Hematopoietic multipotent progenitor cell treated with erythropoietin and hydrocortisone succinate and interleukin-3 and kit ligand, for 8 days (in vitro differentiated cells): ENCODE measurements at places on chromosomes 2 and 18.

DNA sequence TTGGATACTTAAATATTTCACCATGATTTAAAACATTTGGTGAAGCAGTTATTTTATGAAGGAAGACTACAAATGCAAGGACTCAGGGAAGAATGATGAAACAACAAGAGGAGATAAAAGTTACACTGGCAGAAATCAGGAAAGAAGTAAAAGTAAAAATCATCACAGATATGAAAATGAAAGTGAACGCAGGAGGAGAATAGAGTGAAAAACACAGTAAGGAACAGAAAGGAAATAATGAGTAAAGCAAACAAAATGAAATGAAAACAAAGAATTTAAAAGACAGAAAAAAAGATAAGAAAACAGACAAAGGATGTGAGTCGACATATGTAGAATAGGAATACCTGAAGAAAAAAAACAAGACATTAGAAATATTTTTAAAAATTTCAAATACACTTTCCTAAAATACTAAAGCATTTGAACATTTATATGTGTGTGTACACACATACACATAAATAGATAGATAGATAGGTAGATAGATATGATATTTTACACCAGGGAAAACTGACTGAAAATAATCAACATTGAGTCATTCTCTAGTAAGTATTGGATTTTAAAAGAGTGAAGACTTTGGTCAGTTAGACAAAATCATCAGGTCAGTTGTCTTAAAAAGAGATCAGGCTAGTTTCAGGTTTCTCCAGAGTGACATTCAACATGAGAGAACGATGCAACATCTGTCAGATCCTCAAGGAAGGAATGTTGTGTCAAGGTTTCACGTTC is 12.1 kb upstream of the KDSR start:
- DNase-seq: no peak

GRCh38 chr18:22493255-22493654 is 75.5 kb upstream of the CTAGE1 start:
- no peak for DNase-seq

- peak; percentile 72 for DNase-seq
Observed at GRCh38 chr2:6878549-6878948, 972 bp downstream of the RSAD2 start.

- DNase-seq: no peak
Observed at GRCh38 chr2:233462826-233463470, 103.6 kb downstream of the USP40 start.

GRCh38 chr2:53964257-53964952 is 6.4 kb downstream of the PSME4 start:
- no peak for DNase-seq

- DNase-seq: peak; percentile 61
Observed at GRCh38 chr18:12236934-12237832, 17.0 kb upstream of the CIDEA start.

GRCh38 chr2:102100371-102101096 is 42.0 kb upstream of the IL1R1 start:
- no peak for DNase-seq

DNA sequence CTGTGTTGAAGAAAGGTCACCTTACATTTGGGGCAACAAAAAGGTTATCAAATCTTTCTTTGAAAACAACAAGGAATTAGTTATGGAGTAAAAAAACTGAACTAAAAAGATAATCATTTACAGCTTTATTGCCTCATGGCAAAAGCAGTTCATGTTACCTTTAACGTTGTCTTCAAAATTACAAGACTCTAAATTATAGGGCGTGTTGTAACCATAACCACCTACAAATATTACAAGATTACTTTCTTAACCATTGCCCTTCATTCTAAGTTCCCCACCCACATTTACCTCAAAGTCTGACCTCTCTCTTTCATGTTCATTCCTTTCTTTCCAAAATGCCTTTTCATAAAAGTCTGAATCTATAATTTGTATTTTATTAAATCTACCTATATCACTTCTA is 74.6 kb upstream of the LRATD1 start:
- DNase-seq: no peak

- DNase-seq: no peak
Observed at GRCh38 chr2:14189929-14190328, 442.6 kb upstream of the LRATD1 start.

DNA sequence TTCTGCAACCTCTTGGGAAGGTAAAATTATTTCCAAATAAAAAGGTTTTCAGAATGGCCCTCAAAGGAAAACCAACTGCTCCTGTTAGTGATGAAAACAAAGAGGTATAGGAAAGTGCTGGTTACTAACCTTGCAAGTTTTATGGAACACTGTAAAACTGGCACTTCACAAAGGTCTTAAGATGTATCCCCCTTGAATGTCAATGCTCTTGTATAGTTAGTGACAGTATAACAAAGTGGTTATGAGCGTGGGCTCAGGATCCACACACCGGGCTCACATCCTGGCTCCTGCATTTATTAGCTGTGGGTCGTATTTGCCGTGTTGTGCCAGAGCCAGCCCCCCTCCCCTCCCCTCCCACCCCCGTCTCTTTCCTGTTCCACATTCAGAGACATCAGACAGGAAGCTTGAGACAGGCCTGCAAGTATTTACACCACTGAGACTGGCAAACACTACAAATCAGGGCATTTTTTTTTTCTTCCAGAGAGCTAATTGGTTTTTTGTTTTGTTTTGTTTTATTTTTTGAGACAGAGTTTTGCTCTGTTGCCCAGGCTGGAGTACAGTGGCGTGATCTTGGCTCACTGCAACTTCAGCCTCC is 9.2 kb upstream of the DNPEP start:
- DNase-seq: no peak

DNA sequence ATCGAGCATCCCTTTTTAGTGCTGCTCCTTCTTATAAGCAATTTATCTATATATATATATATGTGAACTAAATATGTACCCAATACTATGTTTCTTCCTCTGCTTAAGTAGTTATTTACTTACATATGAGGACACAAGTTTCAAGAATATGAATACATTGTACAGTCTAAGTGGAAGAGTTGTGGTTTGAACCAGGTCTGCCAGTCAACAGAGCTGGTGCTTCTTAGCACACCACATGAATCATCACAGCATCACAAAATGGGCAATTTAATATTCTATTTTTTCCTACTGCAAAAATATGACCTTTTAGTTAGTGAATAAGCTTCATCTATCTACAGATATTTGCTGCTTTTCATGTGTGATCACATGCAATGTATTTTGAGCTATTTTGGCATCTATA is 64.4 kb upstream of the SPAG16 start:
- DNase-seq: no peak

DNA sequence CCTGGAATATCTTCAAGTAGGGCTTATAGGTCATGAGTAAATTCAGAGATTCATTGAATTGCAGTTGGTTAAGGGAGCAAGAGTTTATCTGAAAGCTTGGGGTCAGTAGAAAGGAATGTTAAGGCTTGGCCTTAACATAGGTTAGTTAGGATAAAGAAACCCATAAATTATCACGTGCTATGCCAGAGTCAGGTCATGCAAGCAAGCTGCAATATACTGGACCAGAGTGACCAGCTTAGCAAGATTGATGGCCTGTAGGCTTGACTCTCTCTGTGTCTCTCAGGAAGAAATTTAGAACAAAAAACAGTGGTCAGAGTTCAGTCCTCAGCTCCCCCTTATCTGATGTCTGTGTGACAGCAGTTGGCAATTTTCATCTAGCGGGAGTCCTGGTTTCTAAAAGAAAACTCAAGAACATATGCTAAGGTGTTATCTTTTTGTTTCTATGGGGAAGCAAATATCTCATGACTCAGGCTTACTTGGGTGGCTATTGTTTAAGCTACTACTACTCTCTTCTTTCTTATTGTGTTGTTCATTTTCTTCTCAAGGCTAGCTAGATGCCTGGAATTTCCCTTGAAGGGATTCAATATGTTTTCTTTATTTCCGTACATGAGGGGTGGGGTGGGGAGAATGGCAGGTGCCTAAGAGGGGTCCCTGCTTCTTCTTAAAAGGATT is 28.7 kb upstream of the MARCO start:
- no peak for DNase-seq

DNA sequence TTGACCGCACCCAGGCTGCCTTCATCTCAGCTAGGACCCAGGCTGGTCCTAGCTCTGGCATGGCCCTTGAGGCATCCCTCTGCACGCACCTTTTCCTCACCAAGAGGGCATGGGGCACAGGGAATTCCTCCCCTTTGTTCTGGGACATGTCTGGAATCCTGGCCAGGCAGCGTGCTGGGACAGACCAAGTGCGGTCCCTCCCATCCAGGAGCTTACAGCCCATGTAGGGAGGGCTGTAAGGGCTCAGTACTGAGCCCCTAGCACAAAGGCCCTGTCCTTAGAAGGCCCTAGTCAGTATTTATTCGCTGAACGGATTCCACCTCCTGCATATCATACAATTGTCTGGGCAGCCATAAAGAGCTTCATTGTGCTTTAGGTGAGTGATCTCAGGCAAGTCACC is 3.0 kb downstream of the TMEM37 start:
- DNase-seq: no peak

DNA sequence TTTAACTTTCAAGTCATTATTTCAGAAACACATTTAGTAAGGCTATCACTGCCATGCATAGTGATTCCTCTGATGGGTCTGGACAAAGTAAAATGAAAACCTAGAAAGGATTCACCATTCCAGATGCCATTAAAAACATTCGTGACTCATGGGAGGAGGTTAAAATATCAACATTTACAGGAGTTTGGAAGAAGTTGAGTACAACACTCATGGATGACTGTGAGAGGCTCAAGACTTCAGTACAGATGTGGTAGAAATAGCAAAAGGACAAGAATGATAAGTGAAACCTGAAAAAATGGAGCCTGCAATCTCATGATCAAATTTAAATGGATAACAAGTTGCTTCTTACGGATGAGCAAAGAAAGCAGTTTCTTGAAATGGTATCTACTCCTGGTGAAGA is 5.8 kb upstream of the TWSG1 start:
- no peak for DNase-seq

- DNase-seq: no peak
Observed at GRCh38 chr18:25349926-25350487, 2.0 kb downstream of the ZNF521 start.

GRCh38 chr2:64661741-64662169 is 8.0 kb upstream of the SERTAD2 start:
- no peak for DNase-seq

DNA sequence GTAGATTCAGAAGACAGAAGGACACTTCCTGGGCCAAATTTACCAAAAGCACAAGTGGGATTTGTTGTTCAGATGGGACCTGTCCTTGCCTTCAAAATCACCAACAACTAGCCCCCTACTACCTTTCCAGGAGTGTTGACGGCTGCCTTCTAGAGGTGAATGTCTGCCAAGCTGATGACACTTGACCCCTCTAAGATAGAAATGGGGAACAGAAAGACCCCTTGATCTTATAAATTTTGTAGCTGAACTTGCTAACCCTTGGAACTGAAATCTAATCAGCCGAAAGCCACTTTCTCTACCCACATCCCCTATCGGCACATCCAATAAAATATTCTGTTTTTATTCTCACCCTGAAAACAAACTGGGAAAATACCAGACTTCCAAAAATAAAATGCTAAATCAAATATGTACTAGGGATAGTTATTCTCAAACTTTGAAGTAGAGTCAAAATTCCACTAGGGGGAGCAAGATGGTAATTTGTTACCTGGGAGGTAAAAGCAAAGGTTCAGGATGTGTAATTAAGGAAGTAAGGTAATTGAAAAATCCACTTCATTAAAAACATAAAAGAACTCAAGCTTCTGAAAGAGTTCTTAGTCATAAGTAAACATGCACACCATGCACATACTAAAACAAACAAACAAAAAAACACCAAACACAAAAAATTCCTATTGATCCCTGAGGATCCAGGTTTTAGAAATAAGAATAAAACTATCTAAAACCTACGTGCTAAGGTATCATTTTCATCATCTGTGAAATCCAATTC is 119.2 kb downstream of the ANKRD44 start:
- peak; percentile 74 for DNase-seq

- no peak for DNase-seq
Observed at GRCh38 chr2:40962026-40962425, 510.1 kb upstream of the SLC8A1 start.

GRCh38 chr2:232772531-232772930 is 3.8 kb downstream of the KCNJ13 start:
- DNase-seq: no peak

- no peak for DNase-seq
Observed at GRCh38 chr18:5817816-5818215, 77.5 kb downstream of the TMEM200C start.

- no peak for DNase-seq
Observed at GRCh38 chr2:170404846-170405245, 226.9 kb downstream of the MYO3B start.

- DNase-seq: peak; percentile 22
Observed at GRCh38 chr2:274503-274902, 9.8 kb downstream of the ACP1 start.

GRCh38 chr18:24504401-24504800 is 44.0 kb downstream of the HRH4 start:
- DNase-seq: no peak

- no peak for DNase-seq
Observed at GRCh38 chr2:24586955-24587354, 95.9 kb downstream of the NCOA1 start.

DNA sequence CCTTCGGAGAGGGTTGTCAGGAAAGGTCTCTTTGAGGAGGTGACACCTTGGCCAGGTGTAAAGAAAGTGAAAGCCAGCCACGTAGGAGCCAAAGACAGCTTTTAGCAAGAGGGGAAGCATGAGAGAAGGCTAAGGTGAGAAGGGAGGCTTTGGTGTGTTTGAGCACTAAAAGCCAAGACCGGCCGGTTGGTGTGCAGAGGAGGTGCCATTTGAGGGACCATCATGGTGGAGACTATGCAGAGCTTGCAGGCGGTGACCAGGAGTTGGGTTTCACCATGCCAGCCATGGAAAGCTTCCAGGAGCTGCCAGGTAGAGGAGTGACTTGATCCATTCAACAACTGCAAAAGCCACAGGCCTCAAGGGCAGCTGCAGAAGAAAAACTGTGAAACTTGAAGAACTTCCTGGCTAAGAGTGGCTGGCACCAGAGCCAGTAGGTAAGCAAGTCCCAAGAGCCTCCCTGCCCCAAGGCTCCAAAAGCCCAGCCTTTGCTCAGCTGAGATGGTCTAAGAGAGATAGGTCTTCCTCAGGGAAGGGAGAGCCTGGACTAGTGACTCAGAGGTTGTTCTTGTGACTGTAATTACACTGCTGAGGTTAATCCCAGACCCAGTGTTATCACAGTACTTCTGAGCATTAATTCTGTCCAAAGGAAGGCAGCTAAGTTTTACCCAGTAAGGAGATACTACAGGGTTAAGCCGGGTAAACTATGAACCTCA is 319.0 kb downstream of the BCL11A start:
- no peak for DNase-seq

- no peak for DNase-seq
Observed at GRCh38 chr2:162182395-162182794, 30.3 kb upstream of the GCG start.

DNA sequence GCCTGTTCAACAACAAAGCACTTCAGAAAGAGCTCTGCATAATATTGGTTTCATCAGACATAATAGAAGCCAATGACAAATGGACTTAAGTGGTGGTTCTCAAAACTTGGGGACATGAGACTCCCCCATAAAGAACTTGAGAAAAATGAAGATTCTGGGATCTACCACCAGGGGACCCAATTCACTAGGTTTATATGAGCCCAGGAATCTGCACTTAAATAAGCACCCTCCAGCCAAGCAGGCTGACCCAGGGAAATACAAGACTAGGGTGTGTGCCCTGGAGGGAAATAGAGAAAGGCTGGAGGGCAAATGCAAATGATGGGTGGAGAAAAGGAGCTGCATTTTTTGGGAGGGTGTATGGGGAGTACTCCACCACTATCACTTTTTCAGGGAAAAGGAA is 52.5 kb downstream of the SATB2 start:
- DNase-seq: peak; percentile 7
